ENCODE measurements at places on chromosomes 5 and 9. TPM values are rescaled to one million over a fixed set of nuclear protein-coding genes. Genes with fewer than 3 reads are reported as not detected.

SHISAL2B gene
- not detected for total RNA-seq

PCSK1 gene
- not detected for total RNA-seq

ITGA2 gene
- not detected for total RNA-seq

SPOUT1 gene
- total RNA-seq, result 25.0 TPM

RAPGEF6 gene
- 71.7 TPM for total RNA-seq
